ENCODE measurements at places on chromosomes 13 and 19.

GRCh38 chr19:45790942-45791341, 1.7 kb downstream of the DMWD start:
- no peak for DNase-seq

DNA sequence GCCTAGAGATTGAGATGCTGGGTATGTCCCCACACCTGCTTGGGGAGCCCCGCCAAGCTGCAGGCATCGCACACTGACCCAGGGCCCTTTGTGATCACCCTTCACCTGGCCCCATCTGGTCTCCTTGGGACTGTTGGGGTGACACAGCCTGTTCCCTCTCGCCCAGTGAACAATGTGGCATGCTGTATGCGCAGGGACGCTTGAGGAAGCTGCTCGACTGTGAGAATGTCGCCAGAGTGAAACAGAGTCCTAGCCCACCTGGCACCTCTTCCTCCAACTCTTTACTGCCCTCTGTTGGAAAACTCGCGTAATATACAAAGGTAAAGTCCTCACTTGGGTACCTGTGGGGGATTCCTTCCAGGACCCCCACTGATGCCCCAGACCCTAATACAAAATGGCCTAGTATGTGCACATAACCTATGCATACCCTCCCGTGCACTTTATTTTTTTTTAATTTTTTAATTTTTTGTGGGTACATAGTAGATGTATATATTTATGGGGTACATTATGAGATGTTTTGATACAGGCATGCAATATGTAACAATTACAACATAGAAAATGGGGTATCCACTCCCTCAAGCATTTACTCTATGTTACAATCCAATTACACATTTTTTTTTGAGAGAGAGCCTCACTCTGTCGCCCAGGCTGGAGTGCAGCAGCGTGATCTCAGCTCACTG, 9.0 kb downstream of the BLOC1S3 start:
- DNase-seq: no peak

DNA sequence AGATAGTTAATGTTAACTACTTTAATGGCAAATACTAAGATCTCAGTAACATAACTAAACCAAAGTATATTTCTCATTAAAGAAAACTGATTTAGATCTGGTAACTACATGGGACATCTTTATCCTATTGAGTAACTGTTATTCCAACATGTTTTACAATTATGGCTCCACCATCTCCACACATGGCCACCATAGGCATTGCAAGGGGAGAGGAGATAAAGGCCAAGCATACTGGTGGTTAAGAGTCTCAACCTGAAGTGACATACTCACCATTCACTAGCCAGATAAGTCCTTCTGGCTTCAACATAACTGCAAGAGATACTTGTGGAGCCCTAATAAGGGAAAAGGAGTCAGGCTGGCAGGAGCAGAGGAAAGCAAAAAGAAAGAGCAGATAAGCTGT, 1586.4 kb upstream of the SPRY2 start:
- DNase-seq: no peak

- no peak for DNase-seq
Measured at GRCh38 chr13:110272227-110272626, 34.7 kb downstream of the COL4A1 start.

GRCh38 chr19:11123114-11123513, 32.5 kb downstream of the SPC24 start:
- DNase-seq: no peak

GRCh38 chr13:26695891-26696311, 64.7 kb downstream of the GPR12 start:
- DNase-seq: no peak

- DNase-seq: no peak
Measured at GRCh38 chr19:10091895-10092641, 6.0 kb downstream of the SHFL start.

GRCh38 chr13:77751513-77752456, 54.3 kb downstream of the SLAIN1 start:
- DNase-seq: no peak

GRCh38 chr19:7681340-7682174, 924 bp downstream of the TRAPPC5 start:
- peak; percentile 66 for DNase-seq

- no peak for DNase-seq
Measured at GRCh38 chr19:2207008-2207407, 29.1 kb downstream of the PLEKHJ1 start.

DNA sequence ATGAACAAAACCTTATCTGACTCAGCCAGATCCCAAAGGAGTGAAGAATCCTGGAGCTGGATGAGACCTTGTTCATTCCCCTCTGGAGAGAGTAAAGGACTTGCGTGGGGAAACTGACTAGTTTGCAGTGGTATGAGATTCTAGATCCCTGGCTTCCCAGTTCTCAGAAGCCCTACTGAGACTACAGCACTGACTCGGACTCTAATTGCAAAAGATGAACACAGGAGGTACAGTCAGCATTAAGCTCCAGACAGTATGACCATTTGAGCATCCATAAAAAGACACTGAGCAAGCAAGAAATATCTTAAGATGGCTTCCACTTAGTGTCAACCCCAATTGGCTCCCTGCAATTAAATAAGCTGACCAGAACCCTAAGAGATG, 6.8 kb downstream of the ZC3H4 start:
- no peak for DNase-seq

DNA sequence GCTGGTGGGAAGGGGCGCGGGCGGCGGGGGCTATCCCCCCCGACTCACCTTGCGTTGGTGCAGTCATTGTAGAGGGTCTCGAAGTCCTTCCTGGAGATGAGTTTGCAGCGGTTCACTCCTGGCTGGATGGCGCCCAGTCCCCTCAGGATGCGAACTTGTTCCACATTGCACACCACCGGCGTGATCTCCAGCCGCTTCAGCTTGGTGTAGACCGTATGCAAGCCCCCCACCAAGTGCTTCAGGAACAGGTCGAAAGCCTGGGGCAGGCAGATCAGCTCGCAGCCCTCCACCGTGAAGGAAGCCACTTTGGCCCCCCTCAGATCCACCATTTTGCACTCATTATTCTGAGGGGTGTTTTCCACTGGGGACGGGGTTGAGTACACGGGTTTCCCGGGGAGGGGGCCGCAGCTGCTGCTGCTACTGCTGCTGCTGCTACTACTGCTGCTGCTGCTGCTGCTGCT, 1.1 kb downstream of the DACH1 start:
- DNase-seq: peak; percentile 18

DNA sequence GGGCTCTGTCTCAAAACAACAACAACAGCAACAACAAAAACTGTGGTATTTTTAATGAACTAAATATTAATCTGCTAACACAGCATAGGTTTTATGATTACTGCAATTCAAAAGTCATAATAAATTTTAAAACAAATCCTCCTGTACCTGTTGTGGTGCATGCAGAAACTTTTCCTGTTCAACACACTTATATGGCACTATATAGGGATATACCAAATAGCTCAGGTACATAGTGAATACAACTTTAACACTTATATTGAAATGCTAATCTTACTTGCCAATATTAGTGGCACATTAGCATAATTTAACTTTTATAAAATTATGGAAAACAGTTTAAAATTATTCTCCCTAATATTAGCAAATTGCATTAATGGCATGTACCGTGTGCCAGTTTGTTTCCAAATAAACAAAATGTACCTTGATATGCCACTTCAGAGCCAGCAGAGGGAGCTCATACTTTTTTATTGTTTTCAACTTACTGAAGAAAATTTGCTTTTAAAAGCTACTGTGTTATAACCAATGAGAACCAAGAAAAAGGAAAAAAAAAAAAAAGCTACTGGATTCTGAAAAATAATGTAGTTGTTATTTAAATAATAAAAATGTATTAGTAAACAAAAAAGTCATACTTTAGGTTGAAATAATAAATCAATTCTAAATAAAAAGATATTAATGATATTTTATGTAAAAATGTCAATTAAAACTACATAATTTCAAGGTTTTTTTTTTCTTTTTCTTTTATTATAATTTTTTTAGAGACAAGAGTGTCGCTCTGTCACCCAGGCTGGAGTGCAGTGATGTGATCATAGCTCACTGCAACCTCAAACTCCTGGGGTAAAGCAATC, 18.0 kb upstream of the RBM26 start:
- DNase-seq: no peak

DNA sequence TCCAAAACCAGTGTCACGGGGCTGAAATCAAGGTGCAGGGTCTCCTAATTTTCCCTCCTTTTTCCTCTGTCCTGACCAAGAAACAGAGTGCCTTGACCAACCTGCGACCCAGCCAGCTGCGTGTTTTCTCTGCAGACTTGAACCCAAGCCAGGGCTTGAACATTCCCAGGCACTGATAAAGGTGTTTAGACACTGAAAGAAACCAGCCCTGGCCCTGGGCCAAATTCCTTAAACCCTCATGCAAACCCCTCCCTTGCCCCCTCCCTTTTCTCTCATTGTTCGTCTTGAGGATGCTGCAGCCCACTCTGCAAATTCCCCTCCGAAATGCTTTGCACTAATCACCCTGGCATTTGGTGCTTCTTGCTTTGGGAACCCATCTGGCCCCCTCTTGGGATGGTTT, 9.5 kb upstream of the FFAR2 start:
- DNase-seq: no peak

DNA sequence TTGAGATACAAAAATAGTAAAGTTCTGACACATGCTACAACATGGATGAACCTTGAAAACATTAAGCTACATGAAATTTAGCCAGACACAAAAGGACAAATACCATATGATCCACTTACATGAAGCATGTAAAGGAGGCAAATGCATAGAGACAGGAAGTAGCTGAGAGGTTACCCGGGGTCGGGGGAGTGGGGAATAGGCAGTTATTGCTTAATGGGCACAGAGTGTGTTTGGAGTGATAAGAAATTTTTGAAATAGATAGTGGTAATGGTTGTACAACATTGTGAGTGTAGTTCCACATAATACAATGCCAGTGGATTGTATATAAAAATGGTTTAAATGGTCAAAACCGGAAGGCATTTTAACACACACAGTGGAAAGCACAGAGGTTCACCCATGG, 4.3 kb downstream of the N4BP2L1 start:
- no peak for DNase-seq

DNA sequence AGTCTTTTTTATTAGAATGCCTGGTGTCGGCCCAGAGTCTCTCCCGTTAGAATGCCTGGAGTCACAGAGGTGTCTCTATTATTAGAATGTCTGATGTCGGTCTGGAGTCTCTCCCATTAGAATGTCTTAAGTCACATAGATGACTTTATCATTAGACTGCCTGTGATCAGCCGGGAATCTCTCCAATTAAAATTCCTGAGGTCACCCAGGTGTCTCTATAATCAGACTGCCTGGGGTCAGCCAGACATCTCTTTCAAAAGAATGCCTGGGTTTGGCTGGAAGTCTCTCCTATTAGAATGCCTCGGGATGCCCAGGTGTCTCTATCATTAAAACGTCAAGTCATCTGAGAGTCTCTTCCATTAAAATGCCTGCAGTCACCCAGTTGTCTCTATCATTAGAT, 1493.9 kb downstream of the UQCRFS1 start:
- no peak for DNase-seq

DNA sequence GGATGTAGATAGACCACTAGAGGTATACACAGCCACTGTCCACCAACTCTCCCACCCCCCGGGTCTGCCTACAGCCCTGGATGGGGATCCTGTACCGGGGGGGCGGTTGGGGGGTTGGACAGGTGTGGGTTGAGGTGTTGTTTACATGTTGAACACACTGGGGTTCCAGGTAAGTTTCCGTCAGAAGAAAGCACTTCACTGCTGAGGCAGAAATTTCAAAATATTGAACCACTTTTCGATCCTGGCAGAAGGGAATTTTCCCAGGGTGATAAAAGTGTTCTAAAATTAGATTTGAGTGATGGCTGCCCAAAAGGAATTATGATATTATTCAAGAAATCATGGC, 6.6 kb upstream of the CEACAM16 start:
- DNase-seq: no peak

- no peak for DNase-seq
Measured at GRCh38 chr13:25927932-25928331, 123.9 kb downstream of the SHISA2 start.

GRCh38 chr19:10891405-10892086, 20.2 kb downstream of the CARM1 start:
- peak; percentile 40 for DNase-seq

- no peak for DNase-seq
Measured at GRCh38 chr19:16463991-16464575, 7.7 kb downstream of the EPS15L1 start.

- no peak for DNase-seq
Measured at GRCh38 chr13:31962731-31963370, 68.7 kb upstream of the FRY start.

DNA sequence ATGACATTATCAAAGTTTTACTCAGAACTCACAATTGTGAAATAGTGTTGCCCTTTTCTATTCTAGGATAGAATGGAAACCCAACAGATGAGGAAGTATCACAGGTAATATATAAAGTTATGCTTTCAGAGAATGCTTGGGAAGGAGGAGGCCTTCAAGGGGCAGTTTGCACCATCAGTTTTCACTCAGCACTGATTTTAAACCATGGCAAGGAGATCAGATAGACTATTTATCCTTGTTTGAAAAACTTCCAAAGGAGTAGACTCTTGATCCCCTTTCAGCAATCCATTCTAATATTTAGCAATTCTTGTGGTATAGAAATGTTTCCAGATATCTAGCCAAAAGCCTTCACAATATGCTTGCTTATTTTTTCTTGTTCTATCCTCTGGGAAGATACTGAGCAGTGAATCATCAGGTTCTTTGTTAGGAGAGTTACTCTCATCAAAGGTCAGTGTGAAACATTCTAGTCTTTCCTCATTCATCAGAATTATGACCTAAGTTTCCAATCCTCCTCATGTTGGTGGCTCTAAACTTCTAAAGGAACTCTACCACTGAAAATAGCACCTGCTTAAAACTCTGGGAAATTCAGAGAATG, 3.8 kb downstream of the GPC6 start:
- DNase-seq: no peak

GRCh38 chr13:36166046-36166445, 34.9 kb upstream of the DCLK1 start:
- DNase-seq: no peak

GRCh38 chr13:94620286-94620896, 18.7 kb downstream of the GPR180 start:
- DNase-seq: no peak

DNA sequence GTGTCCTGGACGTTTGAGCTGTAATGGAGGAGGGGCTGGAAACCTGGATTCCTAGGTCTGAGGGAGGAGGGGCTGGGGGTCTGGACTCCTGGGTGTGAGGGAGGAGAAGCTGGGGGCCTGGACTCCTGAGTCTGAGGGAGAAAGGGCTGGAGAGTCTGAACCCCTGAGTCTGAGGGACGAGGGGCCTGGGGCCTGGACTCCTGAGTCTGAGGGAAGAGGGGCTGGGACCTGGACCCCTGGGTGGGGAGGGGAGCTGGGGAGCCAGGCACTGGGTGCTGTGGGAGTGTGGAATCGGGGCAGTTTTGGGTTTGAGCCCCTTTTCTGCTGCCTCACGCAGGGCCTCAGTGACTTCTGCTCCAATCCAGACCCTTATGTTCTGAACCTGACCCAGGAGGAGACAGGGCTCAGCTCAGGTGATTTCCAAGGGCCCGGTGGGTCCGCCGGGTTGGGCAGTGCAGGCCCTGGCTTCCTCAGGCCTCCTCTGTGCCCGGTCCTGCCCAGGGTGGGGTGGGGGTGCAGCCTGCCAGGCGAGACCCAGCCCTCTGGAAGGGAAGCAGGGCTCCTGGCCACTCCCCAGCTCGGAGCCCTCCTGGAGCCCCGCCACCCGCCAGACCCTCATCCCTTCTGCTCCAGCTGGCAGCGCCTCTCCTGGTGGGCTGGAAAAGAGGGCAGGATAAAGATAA, 14.4 kb downstream of the TTYH1 start:
- DNase-seq: no peak
